Effector memory CD4-positive, alpha-beta T cell (primary cell): ENCODE measurements at places on chromosomes 3 and 15.

DNA sequence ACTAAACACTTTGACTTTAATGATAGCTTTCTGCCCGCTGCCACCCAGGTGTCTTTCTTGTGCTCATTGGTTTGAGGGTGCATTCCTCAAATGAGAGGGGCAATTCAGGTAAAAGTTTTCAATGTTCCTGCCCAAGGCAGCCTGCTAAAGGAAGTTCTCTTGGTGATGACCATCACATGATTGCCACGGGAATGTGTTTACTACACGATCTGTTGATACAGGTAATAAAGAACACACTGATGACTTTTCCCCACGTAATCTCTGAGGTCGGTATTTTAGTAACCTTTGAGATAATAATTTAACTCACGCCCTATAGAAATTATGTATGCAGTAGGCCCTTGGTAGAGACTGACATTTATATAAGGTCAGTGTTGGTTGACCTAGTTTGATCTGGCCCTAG lies 39.3 kb downstream of the FNDC3B start:
- DNase-seq: no peak

- DNase-seq: no peak
These were observed 100.3 kb downstream of the STRIT1 start for GRCh38 chr3:155192957-155193746.

- no peak for DNase-seq
These were observed 77.2 kb upstream of the NDN start for GRCh38 chr15:23764306-23764705.

- no peak for DNase-seq
These were observed 113.1 kb downstream of the TPRA1 start for GRCh38 chr3:127477396-127477795.

GRCh38 chr15:74830868-74831267 lies 4.4 kb downstream of the CPLX3 start:
- DNase-seq: no peak

- DNase-seq: no peak
These were observed 39.6 kb downstream of the VGLL3 start for GRCh38 chr3:86951322-86951721.

DNA sequence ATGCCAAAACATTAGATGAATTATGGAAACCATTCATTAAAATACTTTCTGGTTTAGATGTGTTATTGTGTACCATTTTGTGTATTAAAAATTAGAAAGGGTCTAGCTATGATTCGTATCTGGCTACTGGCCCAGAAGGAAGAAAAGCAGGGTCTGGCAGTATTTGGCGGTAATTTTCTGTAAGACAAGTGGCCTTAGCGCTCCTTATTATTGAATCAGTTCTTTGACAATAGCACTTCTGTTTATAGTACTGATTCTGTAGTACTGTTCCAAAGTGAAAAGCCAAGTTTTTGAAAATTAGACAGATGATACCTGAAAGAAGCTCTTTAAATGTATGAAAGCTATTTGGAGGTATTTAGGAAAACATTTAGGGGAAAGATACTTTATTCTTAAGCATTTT lies 10.2 kb downstream of the GLCE start:
- no peak for DNase-seq

GRCh38 chr3:196763179-196763578 lies 23.5 kb downstream of the PAK2 start:
- no peak for DNase-seq

DNA sequence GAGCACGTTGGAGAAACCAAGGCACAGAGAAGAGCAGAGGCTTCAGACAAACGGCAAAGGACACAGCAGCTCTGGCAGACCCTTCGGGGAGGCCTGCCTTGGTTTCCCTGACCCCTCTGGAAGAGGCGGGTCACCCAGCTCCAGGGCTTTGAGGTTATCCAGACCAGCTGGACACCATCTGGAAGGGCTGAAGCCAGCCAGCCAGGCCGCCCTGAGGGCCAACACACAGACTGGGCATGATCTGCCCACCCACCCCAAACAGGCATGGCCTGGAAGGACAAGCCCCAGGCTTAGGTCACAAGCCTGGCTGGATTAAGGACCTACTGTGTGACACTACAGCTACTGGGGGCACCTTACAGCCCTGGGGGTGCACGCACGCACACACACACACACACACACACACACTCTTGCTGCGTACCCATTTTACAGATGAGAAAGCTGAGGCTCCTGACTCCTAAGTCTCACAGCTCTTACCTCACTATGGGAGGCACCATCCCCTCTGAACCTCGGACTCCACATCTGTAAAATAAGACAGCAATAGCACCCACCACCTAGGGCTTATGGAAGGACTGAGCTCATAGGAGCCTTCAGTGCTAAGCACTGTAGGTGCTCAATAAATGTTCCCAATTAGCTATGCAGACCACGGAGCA lies 10.8 kb downstream of the PLXND1 start:
- DNase-seq: no peak

- DNase-seq: no peak
These were observed 19.2 kb upstream of the SCAMP5 start for GRCh38 chr15:74976159-74976558.

DNA sequence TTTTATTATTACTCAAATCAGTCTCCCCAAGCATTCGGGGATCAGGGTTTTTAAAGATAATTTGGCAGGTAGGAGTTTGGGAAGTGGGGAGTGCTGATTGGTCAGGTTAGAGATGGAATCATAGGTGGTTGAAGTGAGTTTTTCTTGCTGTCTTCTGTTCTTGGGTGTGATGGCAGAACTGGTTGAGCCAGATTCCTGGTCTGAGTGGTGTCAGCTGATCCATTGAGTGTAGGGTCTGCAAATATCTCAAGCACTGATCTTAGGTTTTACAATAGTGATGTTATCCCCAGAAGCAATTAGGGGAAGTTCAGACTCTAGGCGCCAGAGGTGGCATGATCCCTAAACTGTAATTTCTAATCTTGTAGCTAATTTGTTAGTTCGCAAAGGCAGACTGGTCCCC lies 20.6 kb upstream of the TRANK1 start:
- DNase-seq: no peak

- no peak for DNase-seq
These were observed 151.8 kb downstream of the NSMCE3 start for GRCh38 chr15:29117778-29118177.

DNA sequence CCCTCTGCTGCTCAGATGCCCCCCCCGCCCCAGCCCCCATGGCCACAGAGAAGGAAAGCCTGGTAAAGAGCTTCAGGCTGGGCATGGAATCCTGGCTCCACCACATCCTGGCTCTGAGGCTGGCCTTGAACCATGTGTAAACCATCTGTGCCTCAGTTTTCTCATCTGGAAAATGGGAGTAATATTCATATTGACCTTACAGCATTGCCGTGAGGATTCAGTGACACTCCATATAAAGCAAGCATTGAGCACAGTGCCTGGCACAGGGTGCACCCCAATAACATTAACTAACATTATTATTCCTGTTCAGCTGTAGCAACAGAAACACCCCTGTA lies 150.7 kb downstream of the XXYLT1 start:
- no peak for DNase-seq

DNA sequence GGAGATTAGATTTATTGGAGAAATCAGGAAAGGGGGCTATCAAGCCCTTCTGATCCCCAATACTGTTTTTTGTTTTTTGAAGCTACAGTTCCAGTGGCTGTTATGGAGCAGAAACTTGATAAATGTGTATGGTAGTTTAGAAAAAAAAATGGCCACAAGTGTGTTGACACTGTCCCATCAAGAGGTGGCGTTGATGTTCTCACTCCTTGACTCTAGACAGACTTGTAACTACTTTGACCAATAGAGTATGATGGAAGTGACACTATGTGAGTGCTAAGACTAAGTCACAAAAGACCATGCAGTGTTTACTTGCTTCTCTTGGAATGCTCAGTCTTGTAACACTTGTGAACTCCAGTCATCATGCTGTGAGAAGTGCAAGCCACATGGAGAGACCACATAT lies 356.7 kb downstream of the PDCD6IP start:
- no peak for DNase-seq

DNA sequence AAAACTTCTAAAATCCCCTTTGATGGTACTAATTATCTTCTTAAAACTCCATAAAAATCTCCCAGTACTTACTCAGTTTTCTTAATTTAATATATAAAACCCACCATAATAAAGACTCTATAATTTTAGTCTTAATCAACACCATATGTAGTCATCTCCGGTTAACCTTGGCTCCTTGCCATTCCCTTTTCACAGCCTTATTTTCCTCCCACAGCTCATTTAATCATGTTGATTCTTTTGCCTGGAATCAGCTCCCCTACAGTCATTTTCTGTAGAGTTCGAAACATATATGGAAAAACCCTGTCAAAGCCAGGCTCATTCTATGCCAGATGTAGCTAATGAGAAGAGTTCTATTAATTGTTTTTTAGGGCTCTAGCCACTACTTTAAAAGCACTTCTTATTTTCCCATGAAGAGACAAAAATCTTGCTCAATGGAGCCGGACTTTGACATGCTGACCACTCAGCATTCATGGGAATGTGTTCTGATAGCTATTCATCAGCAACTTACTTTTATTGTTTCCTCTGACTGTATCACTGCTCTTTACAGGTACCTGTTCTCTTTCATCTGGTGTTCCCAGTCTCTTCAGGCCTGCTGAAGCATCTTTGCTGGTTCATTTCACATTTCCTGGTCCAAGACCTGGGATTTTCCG lies 573.4 kb downstream of the NAALADL2 start:
- DNase-seq: no peak

GRCh38 chr3:33071181-33071580 lies 25.8 kb downstream of the GLB1 start:
- DNase-seq: no peak

DNA sequence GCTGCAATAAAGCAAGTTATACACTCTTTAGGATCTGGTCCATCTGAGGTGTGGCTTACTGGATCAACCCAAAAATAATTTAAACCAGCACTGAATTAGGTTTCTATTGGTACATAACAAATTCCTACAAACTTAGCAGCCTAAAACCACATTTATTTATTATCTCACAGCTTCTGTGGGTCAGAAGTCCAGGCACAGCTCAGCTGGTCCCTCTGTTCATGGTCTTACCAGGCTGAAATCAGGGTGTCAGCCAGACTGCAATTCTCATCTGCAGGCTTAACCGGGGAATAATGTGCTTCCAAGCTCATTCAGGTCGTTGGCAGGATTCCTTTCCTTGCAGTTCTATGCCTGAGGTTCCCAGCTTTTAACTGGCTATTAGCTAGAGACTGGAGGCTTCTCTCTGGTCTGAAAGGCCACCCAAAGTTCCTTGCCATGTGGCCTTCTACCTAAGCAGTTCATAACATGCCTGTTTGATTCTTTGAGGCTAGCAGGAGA lies 477.4 kb upstream of the WNT5A start:
- DNase-seq: no peak

DNA sequence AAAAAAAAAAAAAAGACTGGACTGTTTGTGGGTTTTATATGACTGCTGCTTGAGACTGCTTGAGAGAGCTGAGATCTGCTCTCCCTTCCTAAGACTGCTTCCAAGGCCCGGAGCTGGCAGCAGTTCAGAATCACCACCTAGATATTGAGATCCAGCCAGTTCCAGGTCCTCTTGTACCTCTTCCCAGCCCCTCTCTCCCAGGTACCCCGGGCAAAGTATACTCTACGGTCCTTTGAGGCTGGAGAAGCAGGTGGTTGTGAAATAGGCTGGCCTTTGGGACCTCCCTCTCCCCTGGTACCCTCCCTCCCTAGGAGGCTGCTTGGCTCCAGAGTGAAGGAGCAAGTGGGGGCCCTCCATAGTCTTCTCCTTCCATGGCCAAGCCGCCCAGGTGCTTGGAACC lies 12.6 kb upstream of the BAHD1 start:
- no peak for DNase-seq

GRCh38 chr3:19945969-19946831 lies 697 bp upstream of the RAB5A start:
- no peak for DNase-seq

- no peak for DNase-seq
These were observed 72.5 kb upstream of the ADAMTS9 start for GRCh38 chr3:64760258-64760657.

GRCh38 chr3:115254492-115255196 lies 107.6 kb upstream of the ZBTB20 start:
- DNase-seq: no peak

DNA sequence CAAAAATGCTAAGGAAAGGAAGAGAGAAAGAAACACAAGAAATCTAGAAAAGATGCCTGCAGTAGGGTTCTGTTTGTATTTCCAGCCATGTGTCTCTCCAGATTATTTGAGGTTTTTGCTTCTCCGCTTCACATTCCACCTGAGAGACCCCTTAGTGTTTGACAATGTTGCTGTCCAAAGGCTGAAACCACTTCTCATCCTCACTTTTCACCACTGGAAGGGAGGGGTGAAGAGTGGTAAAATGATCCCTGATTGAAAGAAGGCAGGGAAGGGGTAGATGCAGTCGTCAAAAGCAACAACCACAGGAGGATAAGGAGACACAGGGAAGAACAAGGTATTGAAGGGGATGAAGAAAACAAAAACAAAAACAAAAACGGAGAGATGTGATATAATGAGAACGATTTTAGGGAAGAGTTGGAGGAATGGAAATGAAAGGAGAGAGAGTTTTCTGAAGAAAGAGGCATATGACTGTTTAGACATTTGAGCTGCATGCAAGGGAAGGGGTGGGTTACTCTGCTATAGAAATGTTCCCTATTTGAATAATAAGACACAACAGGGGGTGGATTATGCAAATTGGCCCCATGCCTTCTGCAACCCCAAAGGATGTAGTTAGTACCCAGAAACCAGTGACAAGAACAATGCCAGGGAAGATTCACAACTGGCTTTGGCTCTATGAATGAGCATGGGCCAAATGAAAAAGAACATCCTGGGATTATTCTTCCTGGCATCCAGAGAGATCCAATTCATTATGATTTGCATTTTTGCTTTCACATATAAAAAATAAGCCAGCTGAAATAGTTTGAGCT lies 235.9 kb downstream of the GAP43 start:
- DNase-seq: no peak

- no peak for DNase-seq
These were observed 95.4 kb downstream of the LSM3 start for GRCh38 chr3:14273901-14274611.

DNA sequence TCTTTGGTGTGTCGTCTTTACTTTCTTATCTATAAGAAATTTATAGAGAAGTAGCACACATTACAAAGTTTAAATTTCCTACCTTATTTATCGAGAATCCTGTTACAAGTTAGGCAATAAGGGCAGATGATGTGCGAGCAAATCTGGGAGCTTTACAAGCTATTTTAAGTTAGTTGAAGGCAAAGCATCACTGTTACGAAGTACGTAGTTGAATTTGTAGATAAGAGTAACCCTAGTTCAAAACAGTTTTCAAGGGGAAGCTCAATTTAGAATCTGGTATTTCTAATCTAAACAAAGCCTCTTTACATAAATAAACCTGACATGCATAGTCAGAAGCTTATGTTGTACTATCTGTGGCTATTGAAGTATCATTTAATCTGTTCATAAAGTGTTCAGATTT lies 8.4 kb downstream of the KBTBD8 start:
- no peak for DNase-seq
